ENCODE measurements at places on chromosomes 7 and 10.

GRCh38 chr10:4191354-4191753 is 406.3 kb upstream of the KLF6 start:
- DNase-seq, result no peak

- DNase-seq, result no peak
Measured at GRCh38 chr7:16509829-16510228, 16.8 kb upstream of the LRRC72 start.

GRCh38 chr10:60728056-60728455 is 50.2 kb upstream of the CDK1 start:
- no peak for DNase-seq

DNA sequence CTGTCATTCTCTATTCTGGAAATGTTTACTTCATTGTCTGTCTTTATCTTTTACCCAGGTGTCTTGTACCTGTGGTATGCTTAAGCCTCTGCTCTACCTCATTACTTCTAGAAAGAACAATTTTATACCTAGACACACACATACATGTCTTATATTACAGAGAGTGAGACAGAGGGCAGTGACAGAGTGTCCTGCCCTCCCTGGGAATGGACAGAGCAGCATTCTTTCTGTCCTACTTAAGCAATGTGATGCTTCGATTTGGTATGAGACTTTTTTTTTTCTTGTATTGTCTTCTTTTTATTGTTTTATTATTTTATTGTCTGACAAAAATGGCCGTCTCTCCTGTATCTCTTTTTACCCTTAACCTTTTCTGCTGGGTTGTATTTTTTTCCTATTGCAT is 286.1 kb downstream of the EXOC4 start:
- DNase-seq, result no peak

GRCh38 chr7:20785157-20786048 is 1.3 kb downstream of the SP8 start:
- no peak for DNase-seq
